ENCODE measurements at places on chromosomes 1 and 21. TPM values are rescaled to one million over a fixed set of nuclear protein-coding genes. Genes with fewer than 3 reads are reported as not detected.

- H3K4me1 ChIP-seq: peaks cover 1% of the 10 kb centered on the region
- H3K36me3 ChIP-seq: no peaks in the 10 kb centered on the region
- no peaks in the 10 kb centered on the region for H3K27me3 ChIP-seq
- no peak for DNase-seq
- H3K27ac ChIP-seq: no peak overlapping the region
These were observed 182.0 kb downstream of the ST6GALNAC3 start for GRCh38 chr1:76256289-76257223.

DNA sequence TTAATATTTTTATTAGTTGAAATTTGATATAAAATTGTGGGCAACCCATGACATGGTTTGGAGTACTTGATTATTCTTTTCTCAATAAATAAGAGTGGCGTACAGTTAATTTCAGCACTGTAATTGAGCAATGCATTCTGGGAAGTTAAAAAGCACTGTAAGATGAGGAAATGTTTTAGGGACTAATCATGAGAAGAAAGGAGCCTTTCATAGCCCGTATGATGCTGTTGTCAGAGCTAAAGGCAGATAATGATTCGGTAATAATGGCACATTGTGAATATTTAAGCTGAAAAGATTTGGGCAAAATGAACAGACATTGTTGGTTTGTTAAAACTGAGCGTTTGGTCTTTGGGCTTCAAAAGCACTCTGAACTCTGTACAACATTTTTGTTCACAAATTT, 139.3 kb downstream of the NFIA start:
- no peak for DNase-seq
- H3K4me1 ChIP-seq: peaks cover 6% of the 10 kb centered on the region
- H3K27ac ChIP-seq: no peak overlapping the region
- H3K36me3 ChIP-seq: no peaks in the 10 kb centered on the region

DNA sequence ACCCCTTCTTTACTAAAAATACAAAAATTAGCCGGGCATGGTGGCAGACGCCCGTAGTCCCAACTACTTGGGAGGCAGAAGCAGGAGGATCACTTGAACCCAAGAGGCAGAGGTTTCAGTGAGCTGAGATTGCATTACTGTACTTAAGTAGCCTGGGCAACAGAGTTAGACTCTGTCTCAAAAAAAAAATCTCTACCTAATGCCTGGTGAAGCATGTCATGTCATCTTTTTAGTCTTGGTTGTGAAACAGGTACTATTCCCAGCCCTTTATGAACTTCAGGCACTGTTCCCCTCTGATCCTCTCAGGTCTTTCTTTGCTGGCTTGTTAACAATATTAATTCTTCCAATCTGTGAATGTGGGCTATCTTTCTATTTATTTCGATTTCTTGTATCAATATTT, 22.1 kb downstream of the PRRC2C start:
- H3K36me3 ChIP-seq: no peaks in the 10 kb centered on the region
- H3K4me3 ChIP-seq: no peak overlapping the region
- H3K27ac ChIP-seq: no peak overlapping the region

- H3K27ac ChIP-seq: no peak overlapping the region
These were observed 113.2 kb downstream of the GLUL start for GRCh38 chr1:182278144-182279054.

DNA sequence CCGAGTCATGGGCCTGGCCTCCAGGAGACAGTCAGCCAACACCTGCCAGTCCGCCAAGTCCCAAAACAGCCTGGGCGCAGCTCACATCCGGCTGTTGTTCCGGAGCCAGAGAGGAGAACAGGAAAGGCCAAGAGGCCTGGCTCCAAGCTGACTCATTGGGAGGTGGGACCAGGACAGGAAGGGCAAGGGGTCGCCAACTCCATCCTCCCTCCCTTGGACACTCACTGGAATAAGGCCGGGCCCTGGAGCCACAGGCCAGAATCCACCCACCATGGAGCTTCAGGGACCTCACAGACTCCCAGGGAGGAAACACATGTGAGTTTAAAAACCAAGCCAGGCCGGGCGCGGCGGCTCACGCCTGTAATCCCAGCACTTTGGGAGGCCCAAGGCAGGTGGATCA, 25.1 kb upstream of the CLIC4 start:
- H3K36me3 ChIP-seq: no peaks in the 10 kb centered on the region
- H3K27ac ChIP-seq: no peak overlapping the region
- H3K27me3 ChIP-seq: no peaks in the 10 kb centered on the region
- H3K4me1 ChIP-seq: no peaks in the 10 kb centered on the region

- H3K4me3 ChIP-seq: peak within 1 kb of the TSS; percentile 78
- H3K4me1 ChIP-seq: peaks cover 2% of the 10 kb centered on the region
- no peaks in the 10 kb centered on the region for H3K27me3 ChIP-seq
- H3K36me3 ChIP-seq: no peaks in the 10 kb centered on the region
- DNase-seq: peak; percentile 85
These were observed at the start of gene DIPK1A for GRCh38 chr1:92961131-92961895. Gene DIPK1A (minus strand): TSS chr1:92961462. CDS start chr1:92961429, 33 bp downstream.

GRCh38 chr1:168054117-168054516, 82.6 kb downstream of the GPR161 start:
- no peak for DNase-seq
- no peaks in the 10 kb centered on the region for H3K4me1 ChIP-seq
- no peak overlapping the region for H3K4me3 ChIP-seq
- H3K27ac ChIP-seq: no peak overlapping the region
- H3K36me3 ChIP-seq: no peaks in the 10 kb centered on the region
- H3K27me3 ChIP-seq: no peaks in the 10 kb centered on the region

DNA sequence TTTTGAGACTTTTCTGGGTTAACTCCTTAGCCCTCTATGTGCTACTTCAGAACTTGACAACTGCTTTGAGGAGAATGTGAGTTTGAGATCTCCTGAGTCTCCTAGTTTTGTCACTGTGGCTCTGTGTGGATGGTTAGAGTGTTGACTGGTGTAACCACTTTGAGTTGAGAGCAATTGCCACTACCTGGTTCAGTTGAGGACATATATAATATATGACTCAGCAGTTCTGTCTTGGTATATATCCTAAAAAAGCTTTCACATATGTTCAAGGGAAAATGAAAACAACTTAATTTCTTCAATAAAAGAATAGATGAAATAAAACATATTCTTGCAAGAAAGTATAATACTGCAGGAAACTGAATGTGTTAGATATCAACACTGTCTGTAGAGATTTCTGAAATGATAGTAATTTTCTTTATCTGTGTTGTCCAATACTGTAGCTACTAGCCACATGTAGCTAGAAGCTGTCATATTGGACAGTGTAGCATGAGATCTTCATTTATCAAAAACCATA, 96.7 kb upstream of the QSOX1 start:
- no peak for DNase-seq
- H3K27me3 ChIP-seq: no peaks in the 10 kb centered on the region
- no peak overlapping the region for H3K4me3 ChIP-seq
- no peaks in the 10 kb centered on the region for H3K4me1 ChIP-seq
- no peak overlapping the region for H3K27ac ChIP-seq

DNA sequence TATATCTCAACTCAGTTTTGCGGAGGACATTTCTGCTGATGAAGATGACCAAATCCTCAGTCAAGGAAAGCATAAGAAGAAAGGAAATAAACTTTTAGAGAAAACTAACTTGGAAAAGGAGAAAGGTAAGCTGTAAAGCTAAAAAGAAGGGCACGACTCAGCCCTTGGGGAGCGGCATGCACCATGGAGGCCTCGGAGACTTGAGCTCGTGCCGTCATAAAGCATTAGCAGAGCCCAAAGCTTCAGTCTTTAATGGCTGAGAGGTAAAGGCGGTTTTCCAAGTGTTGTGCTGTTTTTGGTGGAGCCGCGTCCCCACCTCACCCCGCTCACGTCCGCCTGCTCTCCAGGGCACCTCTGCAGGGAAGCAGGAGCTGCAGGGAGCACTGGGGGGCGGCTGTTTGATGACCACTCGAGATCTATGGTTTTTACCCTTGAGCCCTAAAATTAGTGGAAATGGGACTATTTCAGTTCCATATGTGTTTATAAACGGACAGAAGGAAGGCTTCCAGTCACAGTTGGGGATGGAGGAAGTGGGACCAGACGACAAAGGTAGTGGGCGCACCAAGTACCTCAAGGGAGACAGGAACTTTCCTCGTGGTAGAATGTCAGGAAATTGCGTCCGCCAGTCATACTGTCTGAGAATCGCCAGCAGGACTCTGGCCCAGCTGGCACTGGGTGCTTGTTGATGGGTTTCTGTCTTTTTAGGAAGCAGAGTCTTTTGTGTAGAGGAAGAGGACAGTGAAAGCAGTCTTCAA, 27.6 kb downstream of the RRP1B start:
- H3K27me3 ChIP-seq: no peaks in the 10 kb centered on the region
- H3K36me3 ChIP-seq: peaks cover 9% of the 10 kb centered on the region
- no peak overlapping the region for H3K27ac ChIP-seq
- H3K4me1 ChIP-seq: no peaks in the 10 kb centered on the region

GRCh38 chr1:37189111-37189510, 154.8 kb upstream of the GRIK3 start:
- H3K4me3 ChIP-seq: no peak overlapping the region
- DNase-seq: no peak
- H3K36me3 ChIP-seq: no peaks in the 10 kb centered on the region
- no peaks in the 10 kb centered on the region for H3K27me3 ChIP-seq

The AGT gene
- total RNA-seq: 46.1 TPM

The FGR gene
- total RNA-seq: 12.1 TPM

The RAB25 gene
- total RNA-seq: not detected

The GNG4 gene
- 0.69 TPM for total RNA-seq

Measured in aorta (tissue), 5 donors.